Cardiac muscle cell (in vitro differentiated cells and primary cell): ENCODE measurements at places on chromosomes 3 and 15. TPM values are rescaled to one million over a fixed set of nuclear protein-coding genes. Genes with fewer than 3 reads are reported as not detected.

- no peak for DNase-seq
Observed at GRCh38 chr3:119808843-119809242, 26.9 kb downstream of the NR1I2 start.

DNA sequence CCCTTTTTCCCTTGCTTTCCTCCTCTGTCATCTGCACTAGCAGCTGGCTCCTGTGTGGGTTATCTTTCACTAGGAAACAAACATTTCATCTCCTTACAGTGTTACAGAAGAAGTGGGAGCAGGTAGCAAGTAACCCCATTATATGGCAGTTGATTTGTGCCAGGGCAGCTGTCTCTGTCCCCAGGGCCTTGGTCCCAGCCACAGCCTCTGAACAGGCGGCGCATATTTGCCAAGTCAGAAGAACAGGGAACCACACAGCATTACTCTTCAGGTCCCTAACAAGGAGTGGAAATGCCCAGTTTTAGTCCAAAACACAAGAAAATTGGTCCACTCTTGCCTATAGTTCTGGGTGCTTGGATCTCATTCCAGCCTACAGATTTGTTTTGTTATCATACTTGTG lies 80.7 kb upstream of the PXYLP1 start:
- DNase-seq = no peak

- peak; percentile 50 for DNase-seq
Observed at GRCh38 chr3:66416556-66417304, 84.1 kb downstream of the LRIG1 start.

DNA sequence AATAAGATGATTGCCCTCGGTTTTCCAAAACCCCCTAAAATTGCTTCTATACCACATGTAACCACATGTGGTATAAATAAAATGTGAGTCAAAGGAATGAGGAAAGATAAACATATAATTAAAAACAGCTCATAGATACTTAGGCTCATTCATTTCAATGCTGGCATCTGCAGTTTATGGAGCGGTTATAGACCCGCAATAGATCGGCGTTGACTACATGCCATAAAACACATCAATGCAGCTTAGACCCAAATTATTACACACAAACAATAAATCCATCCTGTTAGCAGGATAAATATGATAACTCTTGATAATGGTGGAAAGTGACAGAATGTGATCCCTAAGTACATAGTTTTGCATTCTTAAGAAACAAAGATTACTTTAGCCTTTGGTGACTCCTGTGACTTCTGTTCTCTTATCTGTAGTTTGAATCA lies 143.7 kb downstream of the NR2F2 start:
- no peak for DNase-seq

DNA sequence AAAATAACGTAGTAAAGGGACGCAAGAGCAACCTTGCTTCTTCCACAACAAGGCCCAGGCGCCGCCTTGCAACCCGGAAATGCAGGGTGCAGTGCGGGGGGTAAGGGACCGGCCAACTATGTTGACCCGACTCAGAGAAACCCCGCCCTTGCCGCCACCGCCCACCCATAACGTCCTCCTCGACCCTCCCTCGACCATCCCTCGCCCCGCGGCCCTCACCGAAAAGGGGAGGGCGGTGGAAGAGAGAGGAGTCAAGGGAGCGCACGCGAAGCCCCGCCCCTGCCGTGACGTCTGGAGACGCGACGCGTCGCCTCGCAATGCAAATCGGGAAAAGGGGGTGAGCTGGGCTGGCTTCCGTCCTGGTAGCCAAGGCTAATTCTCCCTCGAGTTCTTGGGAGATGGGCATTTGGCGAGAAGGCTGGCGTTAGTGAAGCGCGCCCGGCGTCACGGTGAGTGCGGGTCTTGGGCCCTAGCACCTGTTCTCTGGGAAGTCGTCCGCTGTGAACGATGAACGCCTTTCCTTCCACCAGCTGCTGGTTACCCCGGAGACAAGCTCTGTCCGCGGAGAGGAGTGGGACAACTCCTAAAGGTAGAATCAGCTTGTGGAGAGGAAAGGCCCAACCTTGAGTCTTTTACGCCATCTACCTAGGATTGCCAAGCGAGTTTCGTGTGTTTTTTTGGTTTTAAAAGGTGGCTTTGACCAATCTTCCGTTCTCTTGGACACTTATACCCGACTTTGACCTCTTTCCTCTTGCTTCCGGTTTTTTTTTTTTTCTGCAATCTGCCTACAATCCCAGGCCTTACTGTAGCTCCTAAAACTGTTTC lies at the start of gene USP8:
USP8 (plus strand) TSS at position 340 of the 825 bp plus-strand sequence. CDS start 14,669 bp downstream, outside the sequence.
- peak; percentile 99 for DNase-seq

DNA sequence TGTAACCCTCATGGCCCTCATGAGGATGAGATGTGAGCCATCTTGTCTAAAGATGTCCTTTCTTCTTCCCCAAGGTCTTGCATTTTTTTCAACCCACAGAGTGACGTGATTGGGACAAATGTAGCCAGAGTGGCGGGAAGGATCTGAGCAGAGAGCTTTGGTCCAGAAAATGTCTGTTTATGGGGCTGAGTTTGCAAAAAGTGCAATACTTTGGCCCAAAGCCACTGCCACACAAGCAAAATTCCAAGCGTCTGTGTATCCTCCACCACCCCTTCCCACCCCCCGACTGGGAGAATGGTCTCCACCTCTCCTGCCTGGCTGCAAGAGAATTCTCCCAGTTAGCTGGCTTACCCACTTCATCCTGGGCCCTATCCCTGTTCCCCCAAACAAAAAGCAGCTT lies 246.9 kb upstream of the LRIG1 start:
- DNase-seq = no peak

DNA sequence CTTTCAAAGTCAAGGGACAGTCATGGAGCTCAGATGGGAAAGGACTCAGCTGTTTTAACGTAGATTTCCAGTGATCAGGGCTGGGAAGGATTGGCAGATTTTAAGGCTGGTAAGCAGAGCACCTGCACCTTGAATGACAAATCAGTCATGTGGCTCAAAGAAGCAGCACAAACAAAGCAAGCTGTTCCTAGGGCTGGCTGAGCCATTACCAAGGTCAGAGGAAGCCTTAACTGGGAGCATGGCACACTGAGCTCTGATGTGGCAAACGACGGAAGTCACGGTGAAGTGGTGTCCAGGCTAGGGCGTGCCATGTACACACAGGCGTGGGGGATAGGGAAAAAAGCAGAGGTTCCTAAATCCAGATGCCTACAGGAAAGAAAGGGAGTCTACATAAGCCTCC lies 84.6 kb upstream of the PFN2 start:
- DNase-seq = no peak

DNA sequence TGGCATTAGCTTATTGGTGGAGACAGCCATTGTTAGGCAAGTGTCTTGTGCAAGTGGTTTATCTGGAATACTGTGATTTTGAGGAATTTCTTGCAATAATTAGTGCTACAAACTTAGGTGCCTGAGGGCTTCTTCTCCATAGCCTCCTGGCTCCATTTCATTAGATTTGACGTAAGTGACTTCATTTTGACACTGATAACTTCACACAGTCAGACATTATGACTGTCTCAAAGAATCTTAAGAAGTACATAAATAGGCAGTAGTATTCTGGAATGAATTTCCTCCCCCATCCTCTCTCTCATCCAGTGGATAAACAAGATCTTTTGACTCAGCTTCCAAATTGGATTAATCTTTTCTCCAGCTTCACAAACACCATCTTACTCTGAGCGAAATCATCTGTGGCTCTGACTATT lies 19.0 kb downstream of the ARL14 start:
- no peak for DNase-seq

DNA sequence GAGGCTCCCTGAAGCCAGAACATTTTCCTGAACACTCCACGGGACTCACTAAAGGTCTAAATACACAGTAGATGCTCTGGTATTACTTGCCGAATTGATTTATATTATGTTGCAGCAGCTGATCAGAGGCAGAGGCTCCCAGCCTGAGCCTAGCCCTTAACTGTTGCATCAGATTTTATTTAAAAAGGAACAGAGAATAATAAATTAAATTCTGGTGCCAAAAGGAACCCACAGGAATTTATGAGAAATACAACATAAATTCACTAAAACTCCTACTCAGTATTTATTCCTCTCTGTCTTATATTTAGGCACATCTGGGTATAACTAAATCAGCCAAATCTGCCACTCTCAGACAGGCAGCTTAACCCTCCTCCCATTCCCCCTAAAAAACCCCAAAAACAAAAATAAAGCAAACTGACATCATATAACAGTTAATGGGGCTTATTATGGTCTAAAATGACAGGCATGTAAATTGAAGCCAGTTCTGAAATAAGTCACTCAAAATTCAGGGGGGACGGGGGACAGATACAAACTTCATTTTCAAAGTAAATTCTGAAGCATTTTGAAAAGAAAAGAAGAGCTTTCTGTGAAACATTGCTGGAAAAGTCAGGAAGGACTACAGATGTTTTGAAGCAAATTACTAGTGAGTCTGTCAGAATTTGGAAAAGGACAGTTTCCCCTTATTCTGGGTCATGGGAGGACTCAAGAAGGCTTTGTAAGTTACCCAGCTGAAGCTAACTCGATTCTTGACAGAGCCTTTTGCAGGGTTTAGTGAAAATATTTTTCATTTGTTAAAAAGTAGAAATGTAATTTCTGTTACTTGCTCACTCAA lies 53.8 kb upstream of the CORO2B start:
- peak; percentile 82 for DNase-seq

DNA sequence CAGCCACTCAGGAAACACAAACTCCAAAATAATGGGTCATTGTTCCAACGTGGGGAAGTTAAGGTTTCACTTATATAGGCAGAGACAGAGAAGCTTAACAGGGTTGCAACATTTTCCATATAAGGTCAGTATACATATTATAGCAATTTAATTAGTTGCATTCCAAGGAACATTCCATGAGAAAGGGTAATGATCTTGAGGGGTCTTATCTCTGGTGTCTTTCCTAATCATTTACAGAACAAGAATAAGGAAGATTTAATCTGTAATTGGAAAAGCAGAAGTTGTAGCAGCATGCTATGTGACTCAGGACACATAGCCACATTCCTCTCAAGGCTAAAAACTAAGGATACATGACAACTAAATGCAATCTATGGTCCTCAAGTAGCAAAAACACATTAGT lies 4.9 kb downstream of the MNS1 start:
- DNase-seq = peak; percentile 7

DNA sequence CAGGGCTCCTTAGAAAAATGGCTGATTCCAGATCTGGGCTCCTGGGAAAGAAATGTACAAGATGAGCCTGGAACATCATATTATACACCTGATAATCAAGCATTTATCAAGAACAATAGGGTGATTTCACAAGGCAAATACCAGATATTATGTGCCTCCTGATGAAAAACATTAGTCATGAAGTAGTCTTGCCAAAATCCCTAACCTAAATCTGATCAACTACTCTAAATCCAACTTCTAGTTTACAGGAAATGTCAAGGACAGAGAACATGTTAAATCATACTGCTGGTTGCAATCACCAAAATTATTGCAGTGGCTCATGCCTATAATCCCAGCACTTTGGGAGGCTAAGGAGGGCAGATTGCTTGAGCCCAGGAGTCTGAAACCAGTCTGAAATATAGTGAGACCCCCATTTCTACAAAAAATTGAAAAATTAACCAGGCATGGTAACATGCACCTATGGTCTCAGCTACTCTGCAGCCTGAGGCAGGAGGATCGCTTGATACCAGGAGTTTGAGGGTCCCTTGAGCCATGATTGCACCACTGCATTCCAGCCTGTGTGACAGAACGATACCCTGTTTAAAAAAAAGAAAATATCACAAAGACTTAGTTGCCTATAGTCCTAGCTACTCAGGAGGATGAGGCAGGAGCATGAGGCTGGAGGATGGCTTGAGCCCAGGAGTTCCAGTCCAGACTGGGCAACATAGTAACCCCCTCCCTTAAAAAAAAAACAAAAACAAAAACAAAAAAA lies 34.9 kb upstream of the ATP13A3 start:
- DNase-seq = no peak

GRCh38 chr3:105647047-105647446 lies 221.8 kb downstream of the CBLB start:
- DNase-seq = no peak

- no peak for DNase-seq
Observed at GRCh38 chr3:4575381-4575780, 82.2 kb downstream of the ITPR1 start.

DNA sequence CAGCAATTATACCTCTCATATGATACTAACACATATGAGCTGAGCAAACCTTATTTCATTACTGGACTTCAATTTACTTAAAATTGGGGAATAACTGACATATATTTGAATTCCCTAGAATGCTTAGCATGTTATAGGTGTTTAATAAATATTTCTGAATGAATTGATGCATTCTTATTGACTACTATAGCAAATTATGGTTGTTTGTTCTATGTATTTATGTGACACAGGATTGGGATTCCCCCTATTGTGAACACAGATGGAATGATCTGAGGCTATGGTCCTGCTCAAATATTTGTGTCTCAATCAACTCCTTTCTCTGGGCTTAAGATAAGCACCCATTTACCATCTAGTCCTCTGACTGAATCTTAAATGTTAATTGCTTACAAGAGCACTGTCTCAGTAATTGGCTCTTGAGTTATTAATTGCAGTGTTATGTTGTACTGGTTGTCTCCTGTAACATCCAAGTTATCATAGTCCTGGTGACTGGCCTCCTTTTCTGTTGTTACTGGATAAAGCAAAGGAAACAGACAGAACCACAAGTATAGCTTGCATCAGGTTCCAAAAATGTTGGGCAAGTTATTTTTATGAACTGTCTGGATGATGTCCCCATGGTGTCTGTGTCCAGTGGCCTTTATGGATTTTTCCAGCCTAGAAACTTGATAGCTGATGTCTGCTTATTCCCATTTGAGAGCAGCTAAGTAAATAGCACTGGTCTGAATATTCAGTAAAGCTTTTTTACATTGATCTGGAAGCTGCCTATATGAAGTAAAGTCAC lies 2.3 kb upstream of the UACA start:
- no peak for DNase-seq

DNA sequence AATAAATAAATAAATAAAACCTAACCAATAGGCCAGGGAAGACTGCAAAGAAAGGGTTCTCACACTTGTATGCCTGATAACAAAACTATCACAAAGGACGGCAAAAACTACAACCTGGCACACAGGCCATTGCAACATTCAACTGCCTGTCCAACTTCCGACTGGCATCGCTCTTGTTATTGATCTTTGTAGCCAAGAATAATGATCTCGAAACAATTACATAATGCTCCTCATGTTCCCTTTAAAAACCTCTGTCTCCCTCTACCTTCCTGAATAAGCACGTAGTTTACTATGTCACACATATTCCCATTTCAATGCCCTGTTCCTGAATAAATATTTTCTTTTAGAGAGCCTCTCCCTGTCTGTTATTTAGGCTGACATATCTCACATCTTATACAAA lies 74.3 kb downstream of the B3GNT5 start:
- DNase-seq = no peak

- peak; percentile 10 for DNase-seq
Observed at GRCh38 chr3:32285891-32286290, 47.4 kb downstream of the CMTM8 start.

GRCh38 chr3:4820296-4821121 lies 158.7 kb upstream of the BHLHE40 start:
- DNase-seq = no peak

ROPN1 gene
- not detected in 2 replicates for polyA plus RNA-seq

EPHA6 gene
- not detected in 2 replicates for polyA plus RNA-seq

GATA2 gene
- polyA plus RNA-seq = 15.2 and 22.7 TPM in 2 replicates

PPIP5K1 gene
- polyA plus RNA-seq = 16.5 and 17.6 TPM in 2 replicates

BCHE gene
- 16.2 and 27.0 TPM in 2 replicates for polyA plus RNA-seq

SAXO2 gene
- polyA plus RNA-seq = 20.6 and 26.3 TPM in 2 replicates

BSN gene
- 1.2 and 1.6 TPM in 2 replicates for polyA plus RNA-seq

GPR15 gene
- polyA plus RNA-seq = not detected in 2 replicates

FGD5 gene
- 0.59 and 0.95 TPM in 2 replicates for polyA plus RNA-seq

VILL gene
- 0.75 and 2.1 TPM in 2 replicates for polyA plus RNA-seq

SYNM gene
- polyA plus RNA-seq = 2.3 and 5.4 TPM in 2 replicates

LXN gene
- polyA plus RNA-seq = 6.7 and 11.1 TPM in 2 replicates
